ENCODE measurements at places on chromosomes 12 and 14. TPM values are rescaled to one million over a fixed set of nuclear protein-coding genes. Genes with fewer than 3 reads are reported as not detected.
A peak's percentile ranks its signal among the peaks of the same experiment; 100 is the strongest.

The ATP2A2 gene
- 239 TPM for total RNA-seq

The FLRT2 gene
- total RNA-seq = 202 TPM

The ZNF26 gene
- 9.7 TPM for total RNA-seq

The AMDHD1 gene
- total RNA-seq = not detected

The PTPRQ gene
- not detected for total RNA-seq

DNA sequence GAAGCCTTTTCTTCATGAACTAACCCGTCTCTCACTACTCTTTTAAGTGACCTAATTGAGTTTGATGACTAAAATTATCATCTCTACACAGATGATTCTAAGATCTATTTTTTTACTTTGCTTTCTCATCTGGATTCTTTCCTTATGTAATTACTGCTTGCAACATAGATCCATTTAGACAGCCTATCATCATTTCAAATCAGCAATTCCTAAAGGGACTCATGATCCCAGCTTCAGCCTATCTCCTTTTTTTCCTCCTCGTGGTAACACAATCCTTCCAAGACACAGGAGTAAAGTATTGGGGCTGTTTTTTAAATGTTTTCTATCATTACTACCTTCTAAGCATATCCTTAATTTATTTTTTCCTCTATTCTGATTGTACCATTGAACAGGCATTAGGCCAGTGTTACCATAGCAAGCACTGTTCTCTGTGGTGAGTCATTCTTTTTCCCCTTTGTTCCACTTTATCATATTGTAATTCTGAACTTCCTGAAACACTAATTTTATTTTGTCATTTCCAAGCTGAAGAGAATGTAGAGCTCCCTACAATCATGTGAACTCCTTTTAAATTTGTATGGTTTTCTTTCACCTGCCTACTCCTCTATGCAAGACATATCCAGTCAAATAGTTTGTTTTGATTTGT is 190.4 kb upstream of the FAR2 start:
- H3K36me3 ChIP-seq = no peaks in the 10 kb centered on the region
- H3K27me3 ChIP-seq = no peaks in the 10 kb centered on the region
- no peak overlapping the region for H3K4me3 ChIP-seq
- H3K4me1 ChIP-seq = peaks cover 40% of the 10 kb centered on the region
- DNase-seq = peak; percentile 94

- H3K4me1 ChIP-seq = no peaks in the 10 kb centered on the region
- H3K27ac ChIP-seq = no peak overlapping the region
- DNase-seq = no peak
- no peak overlapping the region for H3K4me3 ChIP-seq
- no peaks in the 10 kb centered on the region for H3K27me3 ChIP-seq
Observed at GRCh38 chr12:105993766-105994555, 144.8 kb downstream of the NUAK1 start.

DNA sequence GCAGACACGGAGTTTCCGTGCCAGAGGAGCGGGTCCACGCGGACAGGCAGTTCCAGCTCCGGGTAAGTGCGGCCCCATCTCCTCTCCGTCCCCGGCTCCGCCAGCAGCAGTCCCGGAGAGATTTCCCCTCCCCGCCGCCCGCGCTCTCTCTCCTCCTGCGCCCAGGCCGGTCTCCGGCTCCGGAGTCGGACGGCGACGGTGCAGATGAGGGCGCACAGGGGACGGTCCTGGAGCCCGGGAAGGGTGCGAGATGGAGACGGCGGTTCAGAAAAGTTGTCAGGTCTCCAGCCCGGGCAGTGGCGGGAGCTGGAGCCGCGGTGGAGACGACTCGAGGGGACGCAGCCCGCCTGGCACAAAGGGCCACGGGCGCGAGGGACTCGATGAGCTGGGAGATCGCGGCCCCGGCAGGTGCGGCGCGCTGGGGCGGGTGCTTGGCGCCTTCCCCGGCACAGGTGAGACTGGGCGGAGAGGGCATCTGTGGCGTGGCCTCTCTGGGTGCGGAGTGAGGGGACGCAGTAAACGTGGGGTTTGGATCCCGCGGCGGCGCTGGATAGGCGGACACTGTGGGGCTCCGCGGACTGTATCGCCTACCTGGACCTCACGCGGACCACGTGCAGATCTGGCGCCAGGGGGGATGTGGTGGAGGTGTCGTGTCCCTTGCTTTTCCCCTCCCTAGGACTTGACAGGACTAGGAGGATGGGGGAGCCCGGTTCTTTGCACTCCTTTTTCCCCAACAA is 1540.3 kb upstream of the TMEM132C start:
- no peak overlapping the region for H3K4me3 ChIP-seq
- no peak overlapping the region for H3K27ac ChIP-seq
- H3K4me1 ChIP-seq = no peaks in the 10 kb centered on the region
- no peaks in the 10 kb centered on the region for H3K36me3 ChIP-seq
- no peaks in the 10 kb centered on the region for H3K27me3 ChIP-seq

- no peaks in the 10 kb centered on the region for H3K36me3 ChIP-seq
- no peak for DNase-seq
- H3K4me1 ChIP-seq = no peaks in the 10 kb centered on the region
- no peak overlapping the region for H3K27ac ChIP-seq
- no peaks in the 10 kb centered on the region for H3K27me3 ChIP-seq
- H3K4me3 ChIP-seq = no peak overlapping the region
Observed at GRCh38 chr12:15839041-15839440, 43.1 kb upstream of the STRAP start.

DNA sequence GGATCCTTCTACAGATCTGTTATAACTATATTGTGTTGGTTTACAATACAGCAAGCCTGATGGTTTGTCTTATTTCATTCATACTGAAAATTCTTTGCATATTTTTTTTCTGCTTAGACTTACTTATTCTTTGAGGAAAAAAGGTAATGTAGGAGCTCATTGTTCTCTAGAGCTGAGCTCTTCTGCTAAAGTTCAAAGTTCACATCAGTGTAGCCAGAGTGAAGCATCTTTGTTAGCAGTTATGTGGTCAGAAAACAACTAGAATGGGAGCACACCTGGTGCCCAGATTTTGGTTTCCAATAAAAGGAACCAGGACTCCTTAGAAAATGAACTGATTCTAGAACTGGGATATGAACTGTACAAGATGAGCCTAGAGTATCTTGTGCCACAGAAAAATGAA is 10.3 kb downstream of the GPX2 start:
- no peak overlapping the region for H3K4me3 ChIP-seq
- no peaks in the 10 kb centered on the region for H3K27me3 ChIP-seq
- H3K4me1 ChIP-seq = no peaks in the 10 kb centered on the region
- DNase-seq = no peak
- no peak overlapping the region for H3K27ac ChIP-seq
- H3K36me3 ChIP-seq = peaks cover 4% of the 10 kb centered on the region

- DNase-seq = no peak
- no peak overlapping the region for H3K4me3 ChIP-seq
- no peaks in the 10 kb centered on the region for H3K36me3 ChIP-seq
- H3K4me1 ChIP-seq = no peaks in the 10 kb centered on the region
- H3K27ac ChIP-seq = no peak overlapping the region
- no peaks in the 10 kb centered on the region for H3K27me3 ChIP-seq
Observed at GRCh38 chr12:47636908-47637780, 68.7 kb downstream of the RPAP3 start.

- no peak for DNase-seq
- no peak overlapping the region for H3K4me3 ChIP-seq
- H3K4me1 ChIP-seq = no peaks in the 10 kb centered on the region
- H3K27me3 ChIP-seq = no peaks in the 10 kb centered on the region
- no peaks in the 10 kb centered on the region for H3K36me3 ChIP-seq
Observed at GRCh38 chr14:72763892-72764291, 130.0 kb downstream of the DPF3 start.

GRCh38 chr12:115811929-115812328 is 465.6 kb downstream of the MED13L start:
- DNase-seq = no peak
- H3K4me3 ChIP-seq = no peak overlapping the region
- no peak overlapping the region for H3K27ac ChIP-seq
- no peaks in the 10 kb centered on the region for H3K27me3 ChIP-seq

DNA sequence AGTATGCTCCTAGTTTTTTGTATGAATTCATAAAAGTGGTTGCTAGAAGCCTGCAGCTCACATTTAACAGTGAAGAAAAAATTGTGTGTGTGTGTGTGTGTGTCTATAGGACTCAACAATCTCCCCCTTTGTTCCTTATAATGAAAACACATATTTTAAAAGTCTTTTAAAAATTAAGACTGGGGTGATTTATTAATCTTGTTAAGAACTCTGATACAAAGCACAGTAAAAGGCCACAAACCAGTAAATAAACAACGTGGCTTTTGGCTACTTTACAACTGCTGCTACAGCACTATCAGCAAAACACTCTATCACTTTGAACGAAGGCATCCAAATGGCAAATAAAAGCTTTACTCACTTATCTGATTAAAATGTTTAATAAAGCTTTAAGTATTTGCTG is 594 bp upstream of the VCPKMT start:
- H3K4me3 ChIP-seq = no peak overlapping the region
- H3K27ac ChIP-seq = peak overlapping the region; percentile 73
- peaks cover 5% of the 10 kb centered on the region for H3K36me3 ChIP-seq
- no peaks in the 10 kb centered on the region for H3K27me3 ChIP-seq
